ENCODE measurements at places on chromosomes 3 and 15. TPM values are rescaled to one million over a fixed set of nuclear protein-coding genes. Genes with fewer than 3 reads are reported as not detected.

Gene THUMPD3
- 52.9 TPM for total RNA-seq

DNA sequence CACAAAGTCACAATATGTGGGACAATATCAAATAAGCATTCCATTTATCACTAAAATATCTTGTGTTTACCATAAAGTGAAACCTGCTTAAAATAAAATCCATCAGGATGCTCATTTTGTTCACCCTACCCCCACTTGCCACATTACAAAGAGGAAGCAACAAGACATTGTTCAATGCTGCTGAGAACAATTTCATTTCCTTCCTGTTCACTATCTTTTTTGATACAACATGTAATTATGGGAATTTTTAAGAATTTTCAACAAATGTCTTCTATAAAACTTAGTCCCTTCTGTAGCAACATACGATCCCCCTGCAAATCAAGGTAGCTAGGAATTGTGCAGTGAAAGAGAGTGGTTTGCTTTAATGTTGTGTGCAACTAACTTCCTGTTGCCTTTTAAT, 34.9 kb upstream of the GPR160 start:
- no peak for DNase-seq

DNA sequence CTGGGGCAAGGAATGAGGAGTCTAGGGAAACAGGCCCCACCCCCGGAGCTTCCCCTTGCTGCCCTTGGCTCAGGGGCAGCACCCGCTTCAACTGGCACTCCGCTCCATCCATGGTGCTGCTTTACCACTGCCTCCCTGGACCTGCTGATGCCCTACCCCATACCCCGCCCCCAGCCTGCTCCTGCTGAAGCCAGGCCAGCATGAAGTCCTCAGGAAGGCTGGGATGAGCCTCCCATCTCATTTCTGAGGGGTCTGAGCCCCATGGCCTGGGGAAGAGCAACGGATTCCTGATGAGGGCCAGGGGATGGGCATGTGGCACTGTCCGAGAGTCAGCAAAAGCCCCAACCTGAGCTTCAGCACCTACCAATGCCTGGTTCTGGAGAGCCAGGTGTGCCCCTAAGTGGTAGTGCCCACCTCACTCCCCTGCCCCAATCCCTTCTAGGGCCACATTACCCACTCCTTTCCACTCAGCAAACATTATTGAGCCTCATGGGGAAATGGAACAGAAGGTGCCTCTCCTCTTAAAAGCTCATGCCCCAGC, 21.0 kb downstream of the SEC61A1 start:
- DNase-seq: no peak

Gene NDUFB4
- 570 TPM for total RNA-seq

- peak; percentile 85 for DNase-seq
Measured at GRCh38 chr3:57169872-57170623, 4.9 kb upstream of the IL17RD start.

Gene TAGLN3
- total RNA-seq: not detected

GRCh38 chr3:59426821-59427565, 377.2 kb upstream of the CFAP20DC start:
- DNase-seq: no peak

Gene PLA2G4D
- not detected for total RNA-seq
